Lung (tissue), 17 donors: ENCODE measurements at places on chromosomes 3 and 15.
A peak's percentile ranks its signal among the peaks of the same experiment; 100 is the strongest.

DNA sequence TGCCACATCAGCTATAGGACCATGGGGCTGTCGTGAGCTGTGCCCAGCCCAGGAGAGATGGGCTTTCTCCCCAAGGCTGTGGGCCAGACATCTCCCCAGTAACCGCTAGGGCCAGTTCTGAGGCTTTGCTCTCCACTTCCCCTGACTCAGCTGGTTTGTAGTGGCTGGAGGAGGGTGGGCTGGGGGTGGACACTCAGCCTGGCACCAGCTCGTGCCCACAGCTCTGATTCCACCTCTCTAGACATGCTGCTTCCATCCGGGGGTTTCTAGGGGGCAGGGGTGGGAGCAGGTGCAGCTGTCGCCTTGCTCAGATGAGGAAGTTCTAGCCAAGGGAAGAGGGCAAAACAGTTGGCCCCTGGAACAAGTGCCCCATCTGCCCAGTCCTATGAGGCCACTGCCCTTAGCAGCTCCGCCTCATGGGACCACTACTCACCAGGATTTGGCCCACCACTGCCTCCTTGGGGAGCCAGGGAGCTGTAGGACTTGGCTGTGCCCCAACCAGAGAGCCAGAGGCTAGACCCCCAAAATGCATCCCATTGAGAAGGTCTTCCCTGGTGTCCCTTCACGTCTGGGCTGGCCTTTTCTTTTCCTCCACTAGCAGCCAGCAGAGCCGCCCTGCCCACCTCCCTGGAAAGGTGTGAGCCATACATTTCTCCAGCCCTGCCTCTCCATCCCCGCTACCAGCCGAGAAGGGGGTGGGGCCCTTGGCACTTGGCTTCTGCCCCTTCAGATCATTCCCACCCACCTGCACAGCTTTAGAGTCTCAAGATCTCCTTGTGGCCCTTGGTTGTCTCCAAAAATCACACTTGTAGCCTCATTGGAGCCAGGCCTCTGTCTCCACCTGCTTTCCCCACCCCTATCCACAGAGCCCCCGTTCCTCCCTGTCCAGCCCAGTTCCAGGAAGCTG, 9.9 kb downstream of the GLYCTK start:
- no peak overlapping the region for H3K4me3 ChIP-seq
- H3K27me3 ChIP-seq = no peaks in the 10 kb centered on the region
- DNase-seq = no peak
- H3K27ac ChIP-seq = no peak overlapping the region
- peaks cover 31% of the 10 kb centered on the region for H3K4me1 ChIP-seq

DNA sequence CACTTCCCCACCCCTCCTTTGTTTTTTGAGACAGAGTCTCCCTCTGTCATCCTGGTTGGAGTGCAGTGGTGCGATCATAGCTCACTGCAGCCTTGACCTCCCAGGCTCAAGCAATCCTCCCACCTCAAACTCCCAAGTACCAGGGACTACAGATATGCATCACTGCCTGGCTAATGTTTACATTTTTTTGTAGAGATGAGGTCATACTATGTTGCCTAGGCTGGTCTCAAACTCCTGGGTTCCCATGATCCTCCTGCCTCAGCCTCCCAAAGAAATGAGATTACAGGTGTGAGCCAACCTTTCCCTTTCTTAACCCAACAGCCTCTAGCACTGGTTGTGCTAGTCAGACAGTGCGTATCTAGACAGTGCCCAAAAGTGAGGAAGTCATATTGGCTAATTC, 6.4 kb upstream of the GATM start:
- DNase-seq = no peak
- peaks cover 7% of the 10 kb centered on the region for H3K27me3 ChIP-seq
- no peak overlapping the region for H3K27ac ChIP-seq
- peaks cover 13% of the 10 kb centered on the region for H3K4me1 ChIP-seq

DNA sequence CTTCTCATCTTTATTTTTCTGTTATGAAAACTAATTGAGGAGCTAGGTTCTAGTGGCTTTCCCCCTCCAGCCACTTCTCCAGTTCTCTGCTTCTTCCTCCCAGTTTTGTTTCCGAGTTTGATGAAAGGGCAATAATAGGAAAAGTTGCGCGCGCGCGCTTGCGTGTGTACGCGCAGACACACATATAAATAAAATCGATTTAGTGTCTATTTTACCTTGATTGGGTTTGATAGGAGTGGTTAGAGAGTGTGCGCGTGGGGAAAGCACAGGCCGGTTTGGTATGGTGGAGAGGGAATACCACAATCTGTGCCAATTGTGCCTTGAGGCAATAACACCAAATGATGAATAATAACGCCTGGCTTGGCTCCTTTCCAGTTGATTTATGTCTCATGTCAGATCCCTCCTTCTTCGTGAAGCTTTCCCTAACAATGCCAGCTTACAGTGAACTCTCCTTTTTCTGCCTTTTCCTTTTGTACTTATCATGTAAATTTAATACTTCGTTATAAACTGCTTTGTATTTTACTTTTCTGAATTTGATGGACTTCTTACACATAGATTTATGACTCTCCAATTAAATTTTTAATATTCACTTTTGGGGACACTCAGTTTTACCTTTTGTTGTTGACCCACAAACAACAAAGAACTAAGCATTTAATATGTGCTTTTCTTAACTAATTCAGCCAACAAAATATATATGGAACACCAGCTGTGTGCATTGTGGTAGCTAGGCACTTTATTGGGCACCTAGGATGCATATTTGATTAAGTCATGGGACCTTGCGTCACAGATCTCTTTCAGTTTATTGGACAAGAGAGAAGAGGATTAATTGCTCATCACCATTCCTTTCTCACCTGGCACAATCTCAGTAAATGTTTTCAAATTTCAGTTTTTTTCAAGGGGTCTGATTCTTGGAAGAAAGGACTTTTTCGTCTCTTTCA, 1.7 kb downstream of the TIPARP start:
- H3K36me3 ChIP-seq = peaks cover 5% of the 10 kb centered on the region
- H3K4me3 ChIP-seq = peak overlapping the region; percentile 85

DNA sequence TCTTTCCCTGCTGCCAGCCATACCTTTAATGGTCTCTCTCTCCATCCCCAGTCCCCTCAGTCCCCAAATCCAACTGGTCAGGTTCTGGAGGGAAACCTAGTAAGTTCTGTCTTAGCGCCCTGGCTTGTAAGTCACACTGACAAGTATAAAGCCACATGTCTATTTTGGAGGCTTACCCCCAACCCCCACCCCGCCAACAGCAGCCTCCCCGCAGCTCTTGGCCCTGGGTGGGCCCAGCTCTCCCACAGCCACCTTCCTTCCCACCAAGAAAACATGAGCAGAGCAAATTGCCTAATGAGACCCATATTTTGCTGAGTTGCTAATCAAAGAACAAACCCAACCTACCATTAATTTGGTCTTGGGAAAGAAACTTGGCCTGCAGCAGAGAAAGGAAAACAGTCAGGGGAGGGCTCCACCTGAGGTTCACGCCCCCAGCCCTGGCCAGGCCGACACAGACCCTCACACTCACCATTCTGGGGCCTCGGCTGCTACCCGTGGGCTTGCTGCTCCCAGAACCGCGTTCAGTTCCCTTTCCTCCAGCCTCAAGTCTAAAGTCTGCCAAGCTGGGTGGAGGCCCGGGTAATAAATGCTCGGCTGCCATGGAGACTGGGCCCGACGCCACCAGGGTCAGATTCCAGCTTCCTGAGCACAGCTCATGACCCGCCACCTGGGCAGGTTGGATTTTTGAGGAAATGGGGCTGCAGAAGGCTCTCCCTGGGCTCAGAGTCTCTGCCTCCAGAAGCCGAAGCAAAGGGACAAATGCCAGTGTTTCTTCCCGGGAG, at the start of gene CALML4:
CALML4 (minus strand) TSS at position 557 of the 782 bp plus-strand sequence; CDS start at position 472, 85 bp downstream.
- H3K36me3 ChIP-seq = peaks cover 5% of the 10 kb centered on the region
- peaks cover 25% of the 10 kb centered on the region for H3K4me1 ChIP-seq
- no peak within 1 kb of the TSS for H3K4me3 ChIP-seq
- no peaks in the 10 kb centered on the region for H3K27me3 ChIP-seq
- H3K27ac ChIP-seq = peak within 1 kb of the TSS; percentile 58
- peak; percentile 74 for DNase-seq

GRCh38 chr3:20038699-20039465, 1.4 kb upstream of the KAT2B start:
- H3K4me1 ChIP-seq = peaks cover 34% of the 10 kb centered on the region
- no peak overlapping the region for H3K4me3 ChIP-seq
- H3K27ac ChIP-seq = peak overlapping the region; percentile 100
- no peaks in the 10 kb centered on the region for H3K27me3 ChIP-seq
- peak; percentile 32 for DNase-seq

GRCh38 chr15:91224755-91225380, 124.8 kb downstream of the SV2B start:
- no peaks in the 10 kb centered on the region for H3K36me3 ChIP-seq
- H3K4me3 ChIP-seq = no peak overlapping the region
- H3K27ac ChIP-seq = no peak overlapping the region
- DNase-seq = peak; percentile 70
- H3K4me1 ChIP-seq = no peaks in the 10 kb centered on the region

DNA sequence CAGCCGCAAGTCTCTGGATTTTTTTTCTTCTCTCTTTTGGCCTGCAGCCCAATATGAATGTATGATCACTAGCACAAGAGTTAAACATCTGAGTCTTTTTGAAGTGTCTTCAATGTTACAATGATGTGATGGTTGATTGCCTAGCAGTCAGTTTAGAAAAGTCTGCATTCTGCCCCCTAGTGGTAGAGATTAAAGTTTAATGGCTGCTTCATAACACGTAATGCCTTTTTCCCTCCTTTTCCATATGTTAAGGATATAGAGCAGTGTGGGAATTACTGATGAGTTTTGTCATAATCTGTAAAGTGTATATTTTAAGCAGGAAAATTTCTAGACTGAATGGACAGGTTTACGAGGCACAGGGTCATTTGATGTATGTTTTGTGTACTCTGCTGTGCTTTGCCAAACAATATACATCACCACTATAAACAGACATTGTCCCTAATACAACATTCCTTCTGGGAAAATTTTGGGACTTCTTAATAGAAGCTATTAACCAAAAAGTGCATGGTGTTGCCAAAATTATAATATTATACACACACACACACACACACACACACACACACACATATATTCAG, 1038.5 kb upstream of the NR2F2 start:
- H3K36me3 ChIP-seq = no peaks in the 10 kb centered on the region
- peak; percentile 90 for DNase-seq
- peaks cover 40% of the 10 kb centered on the region for H3K4me1 ChIP-seq
- no peak overlapping the region for H3K27ac ChIP-seq
- H3K4me3 ChIP-seq = no peak overlapping the region

DNA sequence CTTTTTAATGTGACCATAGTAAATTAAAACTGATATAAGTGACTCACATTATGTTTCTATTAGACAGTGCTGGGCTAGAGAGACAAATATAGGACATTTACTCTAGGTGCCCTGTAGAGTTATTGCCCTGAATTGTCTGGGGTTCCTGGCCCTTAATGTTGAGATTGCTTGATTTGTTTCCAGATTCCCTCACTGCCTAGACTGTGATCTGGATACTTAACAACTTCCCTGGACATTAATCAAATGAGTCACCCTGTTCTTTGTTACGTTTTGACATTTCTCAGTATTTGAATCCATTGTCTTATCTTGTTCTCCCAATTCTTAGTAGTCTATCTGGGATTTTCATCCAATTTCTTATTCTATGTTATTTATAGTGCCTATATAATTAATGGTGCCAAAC, 65.8 kb downstream of the DTWD1 start:
- no peaks in the 10 kb centered on the region for H3K4me1 ChIP-seq
- DNase-seq = no peak
- H3K27me3 ChIP-seq = no peaks in the 10 kb centered on the region
- no peaks in the 10 kb centered on the region for H3K36me3 ChIP-seq

DNA sequence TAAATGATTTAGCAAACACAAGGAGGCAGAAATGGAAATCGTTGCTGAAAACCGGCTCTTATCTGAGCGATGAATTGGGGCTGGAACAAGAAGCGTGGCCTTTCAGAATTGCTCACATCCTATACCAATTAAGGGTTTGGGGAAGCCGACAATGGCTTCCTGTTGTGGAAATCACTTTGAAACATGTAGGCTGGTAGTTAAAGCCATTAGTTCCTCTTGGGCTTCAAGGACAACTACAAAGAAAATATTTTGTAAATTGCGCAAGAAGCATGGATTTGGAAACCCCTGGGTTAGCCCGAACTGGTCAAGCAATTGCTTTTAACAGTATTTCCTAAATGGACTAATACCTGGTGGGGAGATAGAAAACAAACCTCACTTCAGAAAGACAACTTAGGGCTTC, 182.4 kb downstream of the ADAMTS9 start:
- H3K4me3 ChIP-seq = no peak overlapping the region
- H3K27ac ChIP-seq = no peak overlapping the region
- H3K4me1 ChIP-seq = no peaks in the 10 kb centered on the region
- no peaks in the 10 kb centered on the region for H3K27me3 ChIP-seq
- no peaks in the 10 kb centered on the region for H3K36me3 ChIP-seq

- H3K4me3 ChIP-seq = no peak overlapping the region
- no peak overlapping the region for H3K27ac ChIP-seq
- no peak for DNase-seq
Observed at GRCh38 chr15:56797720-56798275, 64.5 kb upstream of the ZNF280D start.

GRCh38 chr15:71746719-71747118, 63.6 kb upstream of the NR2E3 start:
- no peaks in the 10 kb centered on the region for H3K27me3 ChIP-seq
- peaks cover 5% of the 10 kb centered on the region for H3K36me3 ChIP-seq
- no peak overlapping the region for H3K27ac ChIP-seq
- H3K4me3 ChIP-seq = no peak overlapping the region
- H3K4me1 ChIP-seq = no peaks in the 10 kb centered on the region
- DNase-seq = no peak

GRCh38 chr15:86312486-86312885, 232.8 kb downstream of the AGBL1 start:
- no peaks in the 10 kb centered on the region for H3K36me3 ChIP-seq
- DNase-seq = no peak
- no peaks in the 10 kb centered on the region for H3K27me3 ChIP-seq

GRCh38 chr3:51670053-51670822, 814 bp upstream of the TEX264 start:
- H3K27me3 ChIP-seq = no peaks in the 10 kb centered on the region
- peaks cover 2% of the 10 kb centered on the region for H3K36me3 ChIP-seq
- peak overlapping the region; percentile 93 for H3K27ac ChIP-seq
- no peak for DNase-seq
- H3K4me1 ChIP-seq = peaks cover 10% of the 10 kb centered on the region
- peak overlapping the region; percentile 88 for H3K4me3 ChIP-seq

DNA sequence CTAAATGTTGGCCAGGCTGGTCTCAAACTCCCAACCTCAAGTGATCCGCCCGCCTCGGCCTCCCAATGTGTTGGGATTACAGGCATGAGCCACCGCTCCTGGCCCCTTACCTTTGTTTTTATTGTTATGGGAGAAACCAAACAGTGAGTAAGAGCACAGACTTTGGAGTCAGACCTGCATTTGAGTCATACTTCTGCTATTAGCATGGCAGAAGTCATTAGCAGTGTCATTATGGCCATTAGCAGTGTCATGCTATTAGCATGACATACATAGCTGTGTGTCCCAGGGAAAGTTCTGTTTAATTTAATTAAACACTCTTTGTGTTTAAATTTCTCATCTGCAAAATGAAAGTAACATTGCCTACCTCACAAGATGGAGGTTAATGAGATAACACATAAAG, 54.8 kb downstream of the SQOR start:
- no peaks in the 10 kb centered on the region for H3K36me3 ChIP-seq
- no peak for DNase-seq
- no peak overlapping the region for H3K4me3 ChIP-seq
- H3K4me1 ChIP-seq = no peaks in the 10 kb centered on the region
- no peaks in the 10 kb centered on the region for H3K27me3 ChIP-seq
- no peak overlapping the region for H3K27ac ChIP-seq

GRCh38 chr15:57611938-57612337, 20.2 kb downstream of the MYZAP start:
- H3K4me1 ChIP-seq = no peaks in the 10 kb centered on the region
- peak overlapping the region; percentile 90 for H3K27ac ChIP-seq
- no peaks in the 10 kb centered on the region for H3K27me3 ChIP-seq
- no peaks in the 10 kb centered on the region for H3K36me3 ChIP-seq

GRCh38 chr3:111591555-111591954, 3.6 kb downstream of the ZBED2 start:
- no peak overlapping the region for H3K4me3 ChIP-seq
- no peaks in the 10 kb centered on the region for H3K4me1 ChIP-seq
- no peaks in the 10 kb centered on the region for H3K36me3 ChIP-seq
- H3K27ac ChIP-seq = no peak overlapping the region
